Stimulated activated CD8-positive, alpha-beta memory T cell treated with anti-CD3 and anti-CD28 coated beads, Interleukin-4, amount 100 ng/mL, for 4 hours (primary cell): ENCODE measurements at places on chromosomes 6 and 20.

DNA sequence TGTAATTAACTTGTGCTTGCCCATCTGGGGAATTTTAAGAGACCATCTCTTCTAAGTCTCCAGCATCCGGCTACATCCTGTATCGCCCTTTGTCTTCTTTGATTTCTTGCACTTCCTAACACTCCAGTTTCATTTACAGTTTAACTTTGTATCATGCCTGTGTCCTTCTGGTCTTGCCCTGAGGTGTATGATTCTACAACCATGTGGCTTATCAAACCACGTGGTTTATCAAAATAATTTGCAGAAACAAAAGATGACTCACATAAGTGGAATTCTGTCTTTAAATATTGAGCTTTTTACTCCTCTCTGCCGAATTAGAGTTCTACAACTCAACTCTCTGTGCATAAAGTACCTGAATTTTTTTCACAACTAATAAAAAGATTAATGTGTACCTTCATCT lies 580.7 kb downstream of the KIF16B start:
- no peak for DNase-seq

GRCh38 chr6:61833176-61833755 lies 452.8 kb downstream of the KHDRBS2 start:
- DNase-seq: no peak

GRCh38 chr6:84077645-84078044 lies 44.1 kb downstream of the MRAP2 start:
- no peak for DNase-seq

- no peak for DNase-seq
Observed at GRCh38 chr6:138572885-138573284, 73.6 kb upstream of the NHSL1 start.
